Chondrocyte (in vitro differentiated cells): ENCODE measurements at places on chromosomes 2 and 18. TPM values are rescaled to one million over a fixed set of nuclear protein-coding genes. Genes with fewer than 3 reads are reported as not detected.

- peaks cover 30% of the 10 kb centered on the region for H3K36me3 ChIP-seq
- DNase-seq, result no peak
- no peaks in the 10 kb centered on the region for H3K27me3 ChIP-seq
- H3K27ac ChIP-seq, result no peak overlapping the region
- no peak overlapping the region for H3K4me3 ChIP-seq
- H3K4me1 ChIP-seq, result no peaks in the 10 kb centered on the region
Measured at GRCh38 chr2:46386763-46387162, 89.6 kb downstream of the EPAS1 start.

GRCh38 chr2:49240608-49241007 lies 86.3 kb upstream of the FSHR start:
- no peak overlapping the region for H3K27ac ChIP-seq
- H3K4me1 ChIP-seq, result peaks cover 14% of the 10 kb centered on the region
- H3K27me3 ChIP-seq, result peaks cover 8% of the 10 kb centered on the region
- peaks cover 3% of the 10 kb centered on the region for H3K36me3 ChIP-seq
- no peak overlapping the region for H3K4me3 ChIP-seq

DNA sequence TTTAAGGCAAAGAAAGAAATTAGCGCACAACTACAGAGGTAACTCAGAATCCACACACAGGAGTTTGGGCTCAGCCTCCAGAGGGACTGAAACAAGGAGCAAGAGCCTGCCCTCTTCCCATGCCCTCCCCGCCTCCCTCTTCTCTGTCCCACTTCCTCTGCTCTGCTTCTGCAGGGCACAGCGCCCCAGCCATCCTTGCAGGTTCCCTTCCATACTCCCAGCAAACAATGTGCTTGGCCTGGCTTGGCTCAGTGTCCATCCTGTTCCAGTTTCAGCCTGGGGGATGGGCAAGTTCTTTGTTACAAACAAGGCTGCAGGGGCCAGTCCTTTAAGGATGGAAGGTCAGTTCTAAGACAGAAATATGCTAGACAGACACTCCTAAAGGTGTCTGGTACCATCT lies 133.5 kb downstream of the CDH20 start:
- no peak overlapping the region for H3K27ac ChIP-seq
- DNase-seq, result no peak
- peaks cover 10% of the 10 kb centered on the region for H3K27me3 ChIP-seq
- no peak overlapping the region for H3K4me3 ChIP-seq

DNA sequence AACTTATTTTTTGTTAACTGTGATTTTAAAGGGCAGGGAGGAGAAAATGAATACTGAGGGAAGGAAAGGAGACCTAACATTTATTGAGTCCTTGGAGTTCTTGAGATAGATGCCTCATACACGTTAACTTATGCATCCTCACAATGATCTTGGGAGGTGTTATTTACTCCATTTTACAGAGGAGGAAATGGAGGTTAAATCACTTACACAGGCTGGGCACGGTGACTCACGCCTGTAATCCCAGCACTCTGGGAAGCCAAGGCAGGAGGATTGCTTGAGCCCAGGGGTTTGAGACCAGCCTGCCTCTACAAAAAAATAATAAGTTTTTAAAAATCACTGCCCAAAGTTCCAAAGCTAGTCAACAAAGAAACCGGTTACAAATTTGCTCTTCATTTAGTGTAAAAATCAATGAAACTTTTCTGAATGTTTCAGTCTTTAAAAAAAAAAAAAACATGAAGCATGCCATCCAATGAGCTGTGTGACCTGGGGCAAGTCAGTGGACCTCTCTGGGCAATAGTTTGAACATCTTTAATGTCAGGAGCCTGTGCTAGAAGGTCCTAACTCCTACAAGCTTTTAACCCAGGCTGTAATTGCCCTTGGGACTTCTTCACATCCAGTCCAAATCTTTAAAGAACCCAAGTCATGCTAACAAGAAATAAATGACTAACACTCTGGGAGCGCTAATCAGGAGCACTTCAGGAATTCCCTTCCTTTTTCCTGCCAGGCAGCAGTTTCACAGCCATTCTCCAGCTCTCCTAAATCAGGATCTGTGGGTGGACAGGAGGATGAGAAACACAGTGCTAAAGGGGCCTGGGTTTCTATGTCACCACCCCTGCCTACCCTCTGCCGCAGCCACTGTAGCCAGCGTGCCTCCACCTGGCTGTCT lies 176.4 kb downstream of the TMEM247 start:
- no peak overlapping the region for H3K27ac ChIP-seq
- DNase-seq, result no peak
- peaks cover 19% of the 10 kb centered on the region for H3K4me1 ChIP-seq
- no peak overlapping the region for H3K4me3 ChIP-seq
- H3K27me3 ChIP-seq, result no peaks in the 10 kb centered on the region

- H3K36me3 ChIP-seq, result peaks cover 2% of the 10 kb centered on the region
- H3K27me3 ChIP-seq, result no peaks in the 10 kb centered on the region
- no peak for DNase-seq
Measured at GRCh38 chr18:75213611-75214331, 3.2 kb downstream of the TSHZ1 start.

GRCh38 chr2:172753610-172754009 lies 18.0 kb downstream of the RAPGEF4 start:
- no peaks in the 10 kb centered on the region for H3K27me3 ChIP-seq
- no peak overlapping the region for H3K4me3 ChIP-seq
- H3K36me3 ChIP-seq, result no peaks in the 10 kb centered on the region
- H3K4me1 ChIP-seq, result no peaks in the 10 kb centered on the region
- H3K27ac ChIP-seq, result no peak overlapping the region

DNA sequence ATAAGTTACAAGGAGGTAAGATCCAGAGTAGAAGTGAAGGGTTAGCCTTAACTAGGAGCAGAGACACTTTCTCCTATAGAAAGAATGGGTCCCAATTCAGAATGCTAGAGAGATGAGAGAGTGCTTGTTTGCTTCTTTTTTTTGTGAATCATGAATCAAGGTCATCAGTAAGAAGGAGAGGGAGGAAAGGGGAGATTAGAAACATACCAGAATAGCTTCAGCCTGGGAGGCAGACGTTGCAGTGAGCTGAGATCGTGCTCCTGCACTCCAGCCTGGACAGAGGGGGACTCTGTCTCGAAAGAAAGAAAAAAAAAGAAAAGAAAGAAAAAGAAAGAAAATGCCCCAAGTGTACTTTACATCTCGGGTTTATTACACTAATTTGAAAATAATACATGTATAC lies 55.8 kb upstream of the SLC35F5 start:
- H3K27me3 ChIP-seq, result no peaks in the 10 kb centered on the region
- H3K36me3 ChIP-seq, result no peaks in the 10 kb centered on the region
- no peak overlapping the region for H3K4me3 ChIP-seq
- H3K27ac ChIP-seq, result no peak overlapping the region
- DNase-seq, result no peak

DNA sequence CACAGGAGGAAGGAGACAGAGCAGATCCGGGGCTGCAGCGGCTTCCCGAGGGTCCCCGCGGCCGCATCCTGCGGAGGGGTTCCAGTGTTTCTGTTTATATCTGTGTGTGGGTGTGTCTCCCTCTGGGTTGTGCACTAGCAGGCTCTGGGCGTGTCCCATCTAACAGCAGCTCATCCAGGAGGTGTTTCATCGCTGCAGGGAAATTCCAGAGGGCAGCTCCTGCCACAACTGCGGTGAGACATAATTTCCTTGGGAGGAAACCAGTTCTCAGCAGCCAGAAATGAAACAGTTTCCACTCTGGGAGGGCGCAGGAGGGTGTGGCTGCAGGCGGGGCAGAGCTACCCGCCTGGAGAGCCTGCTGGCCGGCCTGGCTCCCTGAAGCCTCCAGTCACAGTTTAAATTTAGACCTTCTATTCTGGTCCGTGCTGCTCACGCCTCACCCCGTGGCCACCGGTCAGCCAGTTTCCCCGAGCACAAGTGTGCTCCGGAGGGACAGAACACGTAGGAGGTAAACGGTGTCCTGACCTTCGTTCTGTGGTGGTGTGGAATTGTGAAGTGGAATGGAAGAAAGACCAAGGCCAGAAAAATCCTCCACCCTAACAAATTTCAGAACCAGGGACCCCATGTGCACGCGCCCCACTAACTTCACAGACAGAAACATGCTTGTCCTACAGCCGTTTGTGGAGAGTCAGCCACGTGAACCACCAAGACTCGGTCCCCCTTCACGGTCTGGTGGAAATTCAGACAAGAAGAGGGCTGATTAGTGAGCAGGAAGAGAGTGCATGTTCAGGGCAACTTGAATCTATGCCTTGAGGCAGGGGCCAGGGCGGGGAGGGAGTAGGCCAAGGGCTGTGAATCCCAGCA lies 50.2 kb downstream of the TEX44 start:
- no peaks in the 10 kb centered on the region for H3K36me3 ChIP-seq
- H3K4me1 ChIP-seq, result peaks cover 39% of the 10 kb centered on the region
- H3K27me3 ChIP-seq, result no peaks in the 10 kb centered on the region

- no peaks in the 10 kb centered on the region for H3K4me1 ChIP-seq
- peaks cover 8% of the 10 kb centered on the region for H3K27me3 ChIP-seq
- no peaks in the 10 kb centered on the region for H3K36me3 ChIP-seq
- no peak overlapping the region for H3K4me3 ChIP-seq
- DNase-seq, result no peak
Measured at GRCh38 chr2:177679611-177680605, 287.3 kb downstream of the AGPS start.

- H3K27me3 ChIP-seq, result peaks cover 2% of the 10 kb centered on the region
- H3K36me3 ChIP-seq, result no peaks in the 10 kb centered on the region
- DNase-seq, result peak; percentile 36
- no peak overlapping the region for H3K4me3 ChIP-seq
Measured at GRCh38 chr2:119724656-119725485, 34.9 kb upstream of the PTPN4 start.

GRCh38 chr2:237209885-237210284 lies 124.2 kb downstream of the COPS8 start:
- no peak overlapping the region for H3K27ac ChIP-seq
- H3K36me3 ChIP-seq, result no peaks in the 10 kb centered on the region
- H3K4me1 ChIP-seq, result peaks cover 34% of the 10 kb centered on the region

DNA sequence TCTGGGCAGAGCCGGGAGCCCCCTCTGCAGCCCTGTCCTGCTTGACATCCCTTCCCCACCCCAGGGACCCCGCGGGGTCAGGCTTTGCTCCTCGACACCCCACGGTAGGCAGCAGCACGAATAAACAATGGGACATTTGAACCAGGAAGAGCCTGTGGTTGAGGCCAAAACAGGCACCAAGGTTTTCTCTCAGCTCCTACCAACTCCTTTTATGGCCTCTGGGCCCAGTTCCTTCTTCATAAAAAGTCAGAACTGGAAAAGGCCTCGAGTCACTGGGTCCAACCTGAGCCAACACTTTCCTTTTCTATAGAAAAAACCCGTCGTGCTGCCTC lies 20.6 kb downstream of the TEX44 start:
- no peak for DNase-seq
- H3K27me3 ChIP-seq, result no peaks in the 10 kb centered on the region
- peak overlapping the region; percentile 98 for H3K27ac ChIP-seq
- H3K4me3 ChIP-seq, result peak overlapping the region; percentile 68
- H3K36me3 ChIP-seq, result no peaks in the 10 kb centered on the region

DNA sequence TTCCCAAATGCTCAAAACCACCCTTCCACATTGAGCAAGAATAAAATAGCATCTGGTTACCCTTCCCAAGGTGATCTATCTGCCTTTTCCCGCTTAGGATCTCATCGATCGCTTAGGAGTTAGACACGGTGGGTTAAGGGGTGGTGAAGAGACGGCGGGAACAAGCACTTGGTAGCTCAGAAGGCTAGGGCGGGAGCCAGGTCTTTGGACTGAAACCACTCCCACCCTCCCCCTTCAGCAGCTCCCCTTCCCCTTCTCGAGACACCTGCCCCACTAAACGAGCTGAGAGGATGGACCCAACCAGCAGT lies 513 bp downstream of the THOC1 start:
- DNase-seq, result no peak
- peak overlapping the region; percentile 99 for H3K4me3 ChIP-seq
- peak overlapping the region; percentile 99 for H3K27ac ChIP-seq

GRCh38 chr18:50143294-50143693 lies 51.7 kb downstream of the MYO5B start:
- no peak overlapping the region for H3K4me3 ChIP-seq
- peaks cover 17% of the 10 kb centered on the region for H3K27me3 ChIP-seq
- H3K36me3 ChIP-seq, result peaks cover 1% of the 10 kb centered on the region
- H3K4me1 ChIP-seq, result peaks cover 7% of the 10 kb centered on the region
- no peak for DNase-seq

DNA sequence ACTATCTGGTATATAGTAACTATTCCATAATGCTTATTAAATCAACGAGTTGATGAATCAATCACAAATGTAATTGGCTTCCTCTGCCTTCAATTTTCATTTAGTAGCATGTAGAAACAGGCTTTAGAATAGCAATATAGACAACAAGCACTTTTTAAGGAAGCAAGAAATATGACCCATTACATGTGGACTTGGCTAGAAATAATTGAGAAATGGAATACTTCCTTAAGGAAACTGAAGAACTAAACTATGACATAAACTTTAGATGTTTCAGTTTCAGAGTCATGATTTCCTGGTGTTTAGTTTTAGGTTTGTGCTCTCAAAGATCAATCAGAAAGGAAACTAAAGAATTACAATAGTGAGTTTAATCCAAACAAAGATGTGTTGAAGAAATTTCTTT lies 443.8 kb downstream of the MBD2 start:
- peaks cover 1% of the 10 kb centered on the region for H3K27me3 ChIP-seq
- H3K36me3 ChIP-seq, result no peaks in the 10 kb centered on the region
- H3K4me3 ChIP-seq, result no peak overlapping the region
- no peak overlapping the region for H3K27ac ChIP-seq
- no peaks in the 10 kb centered on the region for H3K4me1 ChIP-seq

DNA sequence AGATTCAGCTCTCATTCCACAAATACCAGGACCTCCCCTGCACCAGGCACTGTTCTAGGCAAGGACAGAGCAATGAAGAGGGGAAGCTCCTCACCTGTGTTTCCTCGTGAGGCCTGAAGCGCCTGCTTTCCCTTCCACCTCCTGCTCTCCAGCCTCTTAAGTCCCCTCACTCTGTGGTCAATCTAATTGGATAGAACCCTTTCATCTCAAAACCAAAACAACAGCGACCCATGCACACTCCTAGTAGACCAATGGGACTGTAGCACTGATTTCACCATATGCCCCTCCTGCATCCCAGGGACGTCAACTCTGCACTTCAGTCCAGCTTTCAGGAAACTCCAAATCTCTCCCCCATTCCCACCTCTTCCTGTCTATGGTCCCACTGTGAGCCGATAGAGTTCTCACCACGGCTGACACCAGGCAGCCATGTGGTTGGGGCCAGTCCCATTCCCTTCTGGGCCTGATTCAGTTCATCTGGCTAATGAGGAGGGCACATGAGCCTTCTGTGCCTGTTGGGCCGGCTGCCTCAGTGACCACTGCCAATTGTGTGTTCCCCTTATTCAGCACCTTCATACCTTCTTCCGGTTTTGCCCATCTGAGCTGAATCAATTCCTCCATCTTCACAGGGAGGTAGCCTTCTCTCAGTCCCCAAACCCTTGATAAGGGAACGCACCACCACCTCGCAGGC lies 33.3 kb upstream of the MAT2A start:
- no peaks in the 10 kb centered on the region for H3K36me3 ChIP-seq
- DNase-seq, result no peak

The COLEC12 gene
- 2.1 to 17.8 TPM (median 2.2 TPM) in 3 replicates for total RNA-seq
